ENCODE measurements at places on chromosomes 13 and 19.

- no peak for DNase-seq
Observed at GRCh38 chr19:35000647-35001501, 751 bp downstream of the GRAMD1A start.

DNA sequence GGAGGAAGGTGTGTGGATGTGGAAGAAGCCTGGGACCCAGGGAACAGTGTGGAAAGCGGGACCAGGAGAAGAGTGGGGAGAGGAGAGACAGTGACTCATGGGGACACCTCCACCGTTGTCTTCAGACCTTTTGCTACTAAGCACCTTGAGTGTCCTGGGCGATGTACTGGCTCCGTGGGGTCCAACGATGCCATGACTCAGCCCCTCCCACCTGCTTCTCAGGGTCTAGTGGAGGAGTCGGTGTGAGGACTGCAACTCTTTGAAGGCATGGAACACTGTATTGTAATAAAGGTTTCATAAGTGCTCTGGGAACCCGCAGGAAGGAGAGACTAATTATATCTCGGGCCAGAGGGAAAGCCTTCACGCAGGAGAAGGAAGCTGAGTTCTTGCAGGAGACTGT lies 166.9 kb upstream of the KL start:
- DNase-seq, result no peak

GRCh38 chr19:34230820-34231219 lies 23.5 kb upstream of the GARRE1 start:
- DNase-seq, result peak; percentile 5

GRCh38 chr19:3161453-3161852 lies 17.1 kb upstream of the S1PR4 start:
- no peak for DNase-seq

GRCh38 chr19:7272856-7273578 lies 21.2 kb downstream of the INSR start:
- no peak for DNase-seq

DNA sequence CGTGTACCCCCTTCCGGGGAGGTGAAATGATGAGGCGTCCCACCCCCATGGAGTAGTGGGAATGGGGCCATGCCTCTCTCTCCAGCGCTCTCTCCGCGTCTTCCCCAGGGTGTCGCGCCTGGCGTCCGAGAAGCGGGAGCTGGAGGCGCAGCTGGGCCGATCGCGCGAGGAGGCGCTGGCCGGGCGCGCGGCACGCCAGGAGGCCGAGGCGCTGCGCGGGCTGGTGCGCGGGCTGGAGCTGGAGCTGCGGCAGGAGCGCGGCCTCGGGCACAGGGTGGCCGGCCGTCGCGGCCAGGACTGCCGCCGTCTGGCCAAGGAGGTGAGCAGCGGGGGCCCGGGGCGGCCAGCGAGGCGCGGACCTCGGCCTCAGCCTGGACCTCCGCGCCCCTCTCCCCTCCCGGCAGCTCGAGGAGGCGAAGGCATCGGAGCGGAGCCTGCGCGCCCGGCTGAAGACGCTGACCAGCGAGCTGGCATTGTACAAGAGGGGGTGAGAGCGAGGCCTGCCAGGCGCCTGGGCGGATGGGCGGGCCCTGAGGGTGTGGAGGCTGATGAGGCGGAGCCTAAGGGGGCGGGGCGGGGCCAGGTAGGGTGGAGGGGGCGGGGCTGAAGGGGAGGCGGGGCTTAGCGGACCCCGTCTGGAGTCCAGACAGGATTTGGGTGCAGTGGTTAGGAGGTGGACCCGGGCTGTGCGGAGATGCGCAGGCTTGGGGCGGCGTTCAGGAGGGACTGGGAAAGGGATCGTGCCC lies 7.7 kb downstream of the PGLYRP1 start:
- no peak for DNase-seq

GRCh38 chr19:51473009-51473707 lies 5.2 kb upstream of the CEACAM18 start:
- DNase-seq, result peak; percentile 28

DNA sequence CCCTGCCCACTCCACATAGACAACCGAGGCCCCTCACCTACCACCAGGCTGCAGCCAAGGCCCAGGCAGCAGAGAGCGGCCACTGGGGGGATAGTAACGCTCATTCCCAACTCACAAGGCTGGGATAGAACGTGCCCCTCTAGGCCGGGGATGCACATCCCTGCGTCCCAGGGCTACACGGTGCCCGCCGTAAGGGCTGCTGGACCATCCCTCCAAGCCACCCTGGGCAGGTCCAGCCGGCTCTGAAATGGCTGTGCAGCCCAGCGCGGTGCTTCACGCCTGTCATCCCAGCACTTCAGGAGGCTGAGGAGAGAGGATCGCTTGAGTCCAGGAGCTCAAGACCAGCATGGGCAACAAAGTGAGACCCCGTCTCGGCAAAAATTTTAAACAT lies 3.2 kb downstream of the REXO1 start:
- no peak for DNase-seq

- DNase-seq, result no peak
Observed at GRCh38 chr13:93708308-93709075, 481.9 kb downstream of the GPC6 start.

DNA sequence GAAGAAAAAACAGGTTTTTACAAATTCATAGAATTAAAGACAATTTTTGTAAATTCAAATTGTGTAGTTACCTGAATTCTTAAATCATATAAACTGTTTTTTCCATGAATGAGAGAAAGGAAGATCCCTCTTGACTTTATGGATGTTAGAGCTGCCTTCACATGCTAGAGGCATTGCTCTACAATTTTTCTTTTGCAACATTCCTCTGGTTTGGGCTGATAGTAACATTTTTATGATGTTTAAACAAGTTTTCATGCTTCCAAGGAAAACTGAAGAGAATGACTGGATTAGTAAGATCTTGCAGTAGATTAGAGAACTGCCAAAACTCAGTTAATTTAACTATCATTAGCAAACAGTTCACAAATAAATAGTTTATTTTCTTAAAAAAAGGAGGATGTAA lies 250.6 kb downstream of the GPC6 start:
- DNase-seq, result no peak
